GM12891 (cell line): ENCODE measurements at places on chromosomes 3 and 15.
A peak's percentile ranks its signal among the peaks of the same experiment; 100 is the strongest.

- DNase-seq, result no peak
Measured at GRCh38 chr15:58588096-58588495, 156.3 kb downstream of the LIPC start.

DNA sequence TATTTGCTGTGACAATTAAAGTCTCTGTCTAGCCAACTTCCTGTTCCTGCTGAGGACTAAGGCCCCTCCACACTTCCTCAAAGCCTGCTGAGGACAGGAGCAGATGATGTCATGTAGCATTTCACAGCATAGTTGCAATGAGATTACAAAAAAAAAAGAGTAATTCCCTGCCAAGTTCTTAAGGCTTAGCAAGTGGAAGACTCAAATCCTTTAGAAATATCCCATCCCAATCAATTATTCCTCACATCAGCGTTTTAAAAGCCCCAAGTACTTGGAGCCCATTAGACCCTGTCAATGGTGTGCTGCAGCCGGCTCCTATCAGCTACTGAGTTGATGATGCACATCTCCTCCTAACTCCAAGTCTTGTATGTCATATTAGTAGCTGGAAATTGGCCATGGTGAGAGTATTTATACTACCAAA is 51.7 kb downstream of the TRANK1 start:
- no peak for DNase-seq

GRCh38 chr3:152591515-152591914 is 243.4 kb upstream of the P2RY1 start:
- DNase-seq, result no peak

DNA sequence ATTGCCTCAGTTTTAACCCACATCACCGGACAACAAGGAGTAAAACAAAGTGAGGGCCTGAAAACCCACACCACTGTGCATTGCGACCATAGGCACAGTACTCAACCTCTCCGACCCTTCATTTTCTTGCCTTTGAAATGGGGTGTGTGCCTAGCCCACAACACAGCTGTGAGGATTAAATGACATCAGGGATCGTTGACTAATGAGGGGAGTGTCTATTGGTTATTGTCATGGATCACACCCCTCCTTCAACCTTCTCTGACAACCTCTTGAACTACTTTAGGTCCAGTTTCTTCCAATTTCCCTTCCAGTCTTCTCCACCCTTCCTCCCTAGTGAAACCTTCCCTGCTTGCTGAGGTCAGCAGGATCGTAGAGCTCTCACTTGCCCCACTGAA is 89.5 kb downstream of the HES1 start:
- DNase-seq, result no peak

DNA sequence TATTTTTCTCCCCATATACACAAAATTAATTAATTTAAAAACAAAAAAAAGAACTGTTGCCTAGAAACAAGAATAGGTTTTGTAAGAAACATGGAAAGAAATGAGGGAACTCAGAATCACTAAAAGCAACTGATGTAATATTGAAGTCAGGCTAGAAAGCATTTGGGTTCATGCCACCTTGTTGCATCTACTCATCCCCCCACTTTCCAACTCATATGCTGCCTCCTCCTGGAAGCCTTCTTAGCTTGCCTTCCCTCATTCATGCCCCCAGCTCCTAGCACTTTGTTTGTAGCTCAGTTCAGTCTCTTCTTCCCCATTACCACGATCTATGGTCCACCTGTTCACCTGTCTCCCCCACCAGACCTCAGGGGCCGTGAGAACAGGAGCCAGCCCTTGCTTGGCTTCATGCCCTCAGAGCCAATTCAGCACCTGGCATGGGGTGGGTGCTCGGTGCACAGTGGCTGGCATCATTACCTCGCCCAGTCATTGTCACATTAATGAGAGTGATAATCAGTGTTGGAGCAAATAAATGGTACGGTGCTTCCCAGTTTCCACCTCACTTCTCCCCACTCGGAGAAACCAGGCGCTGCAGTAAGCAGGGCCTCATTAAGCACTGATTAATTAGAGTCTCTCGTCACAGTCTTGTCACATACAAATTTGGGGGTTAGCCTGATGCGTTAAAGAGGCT is 62.4 kb upstream of the SLC6A1 start:
- DNase-seq, result no peak

DNA sequence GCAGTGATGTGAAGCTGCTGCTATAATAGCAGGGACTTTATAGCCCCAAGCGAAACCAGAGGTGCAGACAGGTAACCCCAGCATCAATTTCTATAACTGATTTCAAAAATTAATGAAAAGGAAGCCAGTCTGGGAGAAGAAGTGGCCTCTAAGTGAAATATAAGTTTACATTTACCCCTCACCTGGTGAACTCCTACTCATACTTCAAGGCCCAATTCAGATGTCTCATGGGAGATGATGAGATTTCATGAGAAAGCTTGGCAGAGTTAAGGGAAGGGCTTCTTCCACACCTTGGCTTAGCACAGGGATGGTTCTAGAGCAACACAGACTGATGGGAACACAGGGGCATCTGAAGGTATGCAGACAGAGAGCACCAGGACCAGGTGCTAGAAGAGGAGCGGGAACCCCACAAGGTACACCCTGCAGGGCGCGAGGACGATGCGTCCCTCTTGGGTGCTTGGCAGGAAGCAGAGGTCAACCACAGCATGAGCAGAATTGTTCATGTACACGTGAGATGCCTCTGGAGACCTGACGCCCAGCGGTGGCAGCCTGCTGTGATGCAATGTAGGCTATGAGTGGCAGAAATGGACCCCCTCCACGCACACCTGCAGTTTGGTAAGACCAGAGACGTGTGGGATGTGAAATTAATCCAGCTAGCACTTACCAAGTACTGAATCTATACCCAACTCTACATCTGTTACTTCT is 102.9 kb downstream of the SRGAP3 start:
- DNase-seq, result no peak

DNA sequence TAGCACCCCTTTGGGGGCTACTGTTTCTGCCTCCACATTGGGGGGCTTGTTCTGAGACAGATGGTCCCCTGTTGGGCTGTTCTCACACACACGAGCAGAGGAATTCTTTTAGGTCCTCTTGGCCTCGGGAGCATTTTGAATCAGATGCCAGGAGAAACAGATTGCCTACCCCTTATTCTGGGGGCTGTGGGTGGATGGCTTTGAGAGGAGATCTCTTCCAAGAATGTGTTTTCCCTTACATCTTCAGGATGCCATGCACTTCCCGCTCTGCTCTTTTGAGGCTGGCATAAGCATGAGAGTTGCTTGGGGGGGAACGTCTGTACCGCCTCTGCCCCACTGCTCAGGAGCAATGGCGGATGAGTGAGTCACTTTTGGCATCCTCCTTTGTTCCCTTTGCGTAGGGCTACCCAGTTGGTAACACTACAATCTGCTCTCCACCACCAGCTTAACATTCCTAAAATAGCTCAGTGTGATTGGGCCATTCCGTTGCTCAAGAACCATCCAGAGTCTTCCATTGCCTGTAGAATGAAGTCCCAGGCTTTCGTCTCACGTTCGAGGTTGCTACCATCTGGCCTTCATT is 154.4 kb downstream of the RPLP1 start:
- no peak for DNase-seq

DNA sequence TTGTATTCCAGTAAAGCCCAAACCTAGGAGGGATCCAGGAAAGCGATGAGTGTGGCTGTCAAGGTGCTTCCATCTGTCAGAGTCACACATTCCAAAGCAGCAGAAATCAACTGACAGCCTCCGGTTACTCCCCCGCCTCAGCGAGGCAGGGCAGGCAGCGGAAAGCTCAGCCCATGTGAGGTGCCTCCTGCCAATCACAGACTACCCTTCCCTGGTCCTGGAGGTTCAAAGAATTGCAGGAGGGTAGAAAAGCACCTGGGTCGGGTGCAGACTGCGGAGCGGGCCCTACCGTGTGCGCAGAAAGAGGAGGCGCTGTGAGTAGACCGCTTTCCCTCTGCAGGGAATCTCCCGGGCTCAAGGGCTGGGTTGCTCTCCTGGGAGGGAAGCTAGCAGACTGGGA is at the start of gene UPK1B:
Gene UPK1B, plus strand, starts transcription at position 274 of the 400 bp plus-strand sequence. CDS start 13,144 bp downstream, outside the sequence.
- DNase-seq, result no peak

- DNase-seq, result no peak
Measured at GRCh38 chr3:43862992-43863805, 172.5 kb downstream of the ABHD5 start.

DNA sequence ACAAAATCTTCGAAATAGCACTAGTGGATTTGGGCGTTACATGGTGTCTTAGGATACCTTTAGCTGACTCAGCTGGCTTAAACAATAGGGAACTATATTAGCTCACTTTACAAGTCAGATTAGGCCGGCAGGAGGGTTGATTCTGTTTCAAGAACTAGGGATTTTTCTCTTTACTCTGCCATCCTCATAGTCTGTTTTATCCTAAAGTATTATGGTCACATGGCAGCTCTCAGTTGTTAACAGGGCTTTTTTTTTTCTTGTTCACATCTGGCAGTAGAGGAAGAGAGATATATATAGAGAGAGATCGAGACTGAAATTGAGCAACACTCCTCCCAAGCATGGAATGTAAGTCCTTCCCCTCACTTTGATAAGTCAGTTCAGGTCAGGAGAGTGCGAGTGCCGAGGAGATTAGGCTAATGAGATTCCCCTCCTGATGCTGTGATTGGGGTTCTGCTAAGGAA is 32.9 kb downstream of the CHP1 start:
- no peak for DNase-seq

GRCh38 chr15:32730677-32731654 is 13.2 kb downstream of the GREM1 start:
- no peak for DNase-seq

DNA sequence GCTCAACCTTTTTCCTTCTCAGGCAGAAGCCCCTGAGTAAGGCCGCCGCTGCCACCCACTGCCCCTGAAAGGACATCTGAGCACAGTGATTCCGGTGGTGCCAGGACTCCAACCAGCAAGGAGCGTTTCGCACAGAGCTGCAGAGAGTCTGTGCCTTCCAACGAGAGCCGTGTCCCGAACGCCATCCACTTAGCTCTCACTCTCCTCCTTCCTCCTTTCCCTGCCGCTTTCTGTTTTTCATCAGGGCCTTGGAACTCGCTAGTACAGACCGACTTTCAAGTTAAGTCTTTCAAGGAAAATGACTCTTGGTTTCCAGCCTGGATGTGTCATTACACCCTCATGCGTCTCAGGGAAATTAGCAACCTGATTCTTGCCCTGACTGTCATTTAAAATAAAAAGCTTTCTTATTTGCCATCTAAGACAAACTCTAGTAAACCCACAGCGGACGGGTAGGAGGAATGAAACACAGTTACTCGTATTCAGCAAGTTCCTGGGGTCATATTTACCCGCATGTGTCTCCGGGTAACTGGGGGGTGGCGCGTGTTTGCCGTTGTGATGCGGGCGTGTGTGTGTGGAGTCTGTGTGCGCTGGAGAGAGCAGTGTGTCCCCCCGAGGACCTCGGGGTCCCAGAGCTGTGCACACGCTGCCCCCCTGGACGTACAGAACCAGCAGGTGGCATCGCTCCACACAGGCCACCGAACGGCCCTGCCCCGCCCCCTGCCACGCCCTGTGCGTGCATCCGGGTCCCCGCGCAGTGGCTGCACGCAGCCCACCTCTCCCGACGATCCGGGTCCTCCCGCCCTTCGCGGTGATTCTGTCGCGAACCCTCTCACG is 30.4 kb upstream of the ALDH1A3 start:
- DNase-seq, result peak; percentile 51

DNA sequence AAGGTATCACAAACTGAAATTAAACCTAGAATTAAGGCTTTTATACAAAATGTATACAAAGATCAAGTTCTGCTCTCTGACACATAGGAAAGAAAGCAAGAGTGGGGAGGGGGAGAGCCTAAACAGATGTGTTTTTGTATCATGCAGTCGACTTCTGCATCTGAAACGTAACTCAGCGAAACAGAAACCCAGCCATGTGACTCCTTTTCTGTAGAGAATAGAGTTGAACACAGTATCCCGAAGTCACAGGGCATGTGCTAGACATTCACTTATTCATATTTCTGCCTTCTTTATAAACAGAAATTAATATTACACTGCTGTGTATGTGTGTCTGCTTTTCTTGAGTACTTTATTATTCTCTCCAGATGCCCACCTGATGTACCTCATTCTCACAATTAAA is 121.0 kb downstream of the PDZRN3 start:
- DNase-seq, result peak; percentile 14

DNA sequence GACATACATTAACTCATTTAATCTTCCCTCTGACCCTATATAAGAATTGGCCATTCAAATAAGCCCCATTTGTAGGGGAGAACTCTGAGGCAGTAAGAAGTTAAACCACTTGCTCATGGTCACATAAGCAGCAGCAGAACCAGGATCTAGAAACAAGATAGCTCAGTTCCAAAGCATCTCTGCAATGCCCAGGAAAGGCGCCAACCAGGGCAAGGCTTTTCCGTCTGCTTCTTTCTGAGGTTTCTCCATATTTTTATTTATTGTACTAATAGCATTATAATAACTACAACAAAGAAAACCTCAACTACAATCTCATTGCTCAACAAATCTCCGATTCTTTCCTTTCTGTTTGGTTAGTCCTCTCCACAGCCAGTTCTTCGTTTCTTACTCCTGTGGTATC is 4.3 kb upstream of the UBE2E2 start:
- no peak for DNase-seq

GRCh38 chr3:140585828-140586227 is 92.0 kb upstream of the TRIM42 start:
- DNase-seq, result no peak

DNA sequence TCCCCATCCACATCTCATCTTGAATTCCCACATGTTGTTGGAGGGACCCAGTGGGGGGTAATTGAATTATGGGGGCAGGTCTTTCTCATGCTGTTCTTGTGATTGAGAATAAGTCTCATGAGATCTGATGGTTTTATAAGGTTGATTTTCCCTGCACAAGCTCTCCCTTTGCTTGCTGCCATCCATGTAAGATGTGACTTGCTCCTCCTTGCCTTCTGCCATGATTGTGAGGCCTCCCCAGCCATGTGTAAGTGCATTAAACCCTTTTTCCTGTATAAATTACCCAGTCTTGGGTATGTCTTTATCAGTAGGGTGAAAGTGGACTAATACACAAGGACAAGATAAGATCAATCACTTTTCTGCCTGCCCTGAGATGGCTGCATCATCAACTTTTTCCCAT is 5.8 kb upstream of the CCK start:
- DNase-seq, result no peak

DNA sequence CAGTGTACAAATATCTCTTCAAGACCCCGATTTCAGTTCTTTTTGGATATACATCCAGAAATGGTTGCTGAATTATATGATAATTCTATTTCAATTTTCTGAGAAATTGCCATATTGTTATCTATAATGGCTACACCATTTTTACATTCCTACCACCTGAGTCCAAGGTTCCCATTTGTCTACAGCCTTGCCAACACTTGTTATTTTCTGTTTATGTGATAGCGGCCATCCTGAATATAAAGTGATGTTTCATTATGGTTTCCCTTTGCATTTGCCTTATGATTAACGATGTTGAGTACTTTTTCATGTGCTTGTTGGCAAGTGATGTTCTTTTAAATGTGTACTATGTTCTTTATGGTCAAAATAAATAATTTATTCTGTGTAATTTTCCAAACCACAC is 8.5 kb downstream of the NR1I2 start:
- no peak for DNase-seq

- no peak for DNase-seq
Measured at GRCh38 chr15:77675806-77676415, 43.2 kb upstream of the LINGO1 start.

- DNase-seq, result no peak
Measured at GRCh38 chr3:45923755-45924154, 19.5 kb upstream of the CXCR6 start.
